NCI-H446 (cell line): ENCODE measurements at places on chromosomes 5 and 9.

DNA sequence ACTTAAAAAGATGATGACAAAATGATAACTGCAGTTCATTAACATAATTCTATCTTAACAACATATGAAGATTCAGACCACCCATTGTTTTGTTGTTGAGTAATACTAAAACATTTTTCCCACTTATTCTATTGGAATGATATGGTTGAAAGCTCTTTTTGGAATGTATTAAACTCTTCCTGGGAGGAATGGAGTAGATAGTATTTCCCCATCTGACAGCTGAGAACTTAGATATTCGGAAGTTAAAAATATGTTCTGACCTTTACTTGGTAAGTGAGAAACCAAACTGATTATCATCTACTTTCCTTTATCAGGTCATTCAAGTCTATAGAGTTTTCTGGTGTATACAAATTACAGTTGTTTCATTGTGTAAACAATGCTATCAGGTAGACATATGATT, 452.9 kb downstream of the CSNK1G3 start:
- DNase-seq, result no peak

- no peak for DNase-seq
These were observed 24.7 kb downstream of the XPA start for GRCh38 chr9:97672403-97672802.

DNA sequence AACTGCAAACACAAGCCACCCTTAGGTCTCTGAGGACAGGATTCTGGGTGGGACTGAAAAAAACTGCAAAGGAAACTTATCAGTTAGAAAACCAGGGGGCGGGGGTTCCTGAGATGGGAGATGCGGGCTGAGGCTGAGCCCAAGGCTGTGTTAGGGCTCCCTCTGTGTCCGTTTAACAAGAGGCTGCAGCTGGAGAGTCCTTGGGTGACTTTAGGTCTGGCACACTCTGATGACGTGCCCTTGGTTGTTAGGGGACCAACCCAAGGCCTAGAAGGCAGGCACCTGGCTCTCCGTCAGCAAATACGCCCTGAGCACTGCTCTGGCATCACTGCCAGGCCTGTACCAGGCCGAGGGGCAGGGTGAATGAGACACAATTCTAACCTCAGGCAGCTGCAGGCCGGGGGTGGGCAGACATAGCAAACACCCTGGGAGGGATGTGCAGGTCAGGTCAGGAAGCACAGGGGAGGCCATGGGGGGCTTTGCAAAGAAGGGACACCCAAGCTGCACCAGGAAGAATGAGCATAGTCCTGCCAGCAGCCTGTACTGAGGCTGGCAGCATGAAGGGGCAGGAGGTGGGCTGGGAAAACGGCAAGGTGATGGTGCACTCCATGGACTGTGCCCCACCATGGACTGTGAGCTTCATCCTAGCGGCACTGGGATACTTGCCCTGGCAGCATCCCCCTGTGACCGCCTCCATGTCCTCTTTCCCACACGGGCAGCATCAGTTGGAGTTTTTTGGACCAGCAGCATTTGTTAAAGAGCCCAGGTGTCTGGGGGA, 137.9 kb downstream of the GABBR2 start:
- DNase-seq, result no peak

DNA sequence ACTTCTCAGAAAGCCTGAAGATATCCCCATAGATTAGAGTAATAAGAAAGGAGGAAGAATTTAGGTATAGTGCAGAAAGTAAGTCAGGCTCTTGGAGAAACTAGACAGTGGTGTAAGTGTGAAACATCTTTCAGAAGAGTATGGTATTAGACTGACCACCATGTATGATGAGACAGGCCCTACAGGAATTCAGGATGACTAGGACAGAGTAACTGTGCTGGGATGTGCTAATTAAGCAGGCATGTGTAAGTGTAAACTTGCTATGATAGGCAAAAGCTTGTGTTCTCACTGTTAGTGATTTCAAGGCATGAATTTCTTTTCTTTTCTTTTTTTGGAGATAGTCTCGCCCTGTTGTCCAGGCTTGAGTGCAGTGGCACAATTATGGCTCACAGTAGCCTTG, 70.8 kb downstream of the RAB24 start:
- no peak for DNase-seq

GRCh38 chr5:39270225-39270848, 51.0 kb upstream of the FYB1 start:
- no peak for DNase-seq

GRCh38 chr9:85056203-85056572, 386.7 kb downstream of the NTRK2 start:
- DNase-seq, result no peak

- DNase-seq, result no peak
These were observed 97.0 kb upstream of the COL5A1 start for GRCh38 chr9:134544388-134545214.

GRCh38 chr5:56633950-56634349, 181.4 kb upstream of the MAP3K1 start:
- no peak for DNase-seq

DNA sequence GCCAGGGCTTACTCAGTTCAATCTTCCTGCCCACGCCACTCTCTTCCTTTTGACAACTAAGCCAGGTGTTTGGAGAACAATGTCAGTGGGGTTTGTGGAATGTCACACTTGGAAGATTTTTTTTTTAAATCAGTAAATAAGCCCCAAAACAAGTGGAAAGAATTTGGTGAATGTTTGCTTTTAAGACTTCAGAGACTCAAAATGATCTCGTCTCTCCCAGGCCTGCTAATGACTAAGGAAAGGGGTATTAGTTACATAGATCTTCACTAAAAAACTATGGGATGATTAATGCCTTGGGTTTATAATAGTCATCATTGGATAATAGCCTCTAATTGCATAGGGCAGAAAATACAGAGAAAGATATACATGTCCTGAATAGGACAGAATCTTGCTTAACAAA, 166.4 kb downstream of the DMRT2 start:
- DNase-seq, result no peak

GRCh38 chr5:65030056-65030455, 261.3 kb downstream of the CWC27 start:
- DNase-seq, result no peak

DNA sequence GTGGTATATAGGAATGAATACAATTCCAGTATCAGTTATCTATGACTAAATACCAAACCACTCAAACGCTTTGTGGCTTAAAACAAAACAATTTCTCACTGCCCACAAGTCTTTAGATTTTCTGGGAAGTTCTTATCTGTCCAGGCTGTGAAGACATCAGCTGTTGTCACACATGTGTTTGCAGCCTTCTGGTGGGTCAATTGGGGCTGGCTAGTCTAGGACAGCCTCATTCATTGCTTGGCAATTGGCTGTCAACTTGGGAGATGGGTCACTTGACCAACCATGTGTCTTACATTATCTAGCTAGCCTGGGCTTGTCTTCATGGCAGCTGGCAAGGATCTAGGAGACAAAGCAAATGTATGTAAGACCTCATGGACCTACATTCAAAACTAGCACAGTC, 53.8 kb upstream of the PAPPA start:
- no peak for DNase-seq

DNA sequence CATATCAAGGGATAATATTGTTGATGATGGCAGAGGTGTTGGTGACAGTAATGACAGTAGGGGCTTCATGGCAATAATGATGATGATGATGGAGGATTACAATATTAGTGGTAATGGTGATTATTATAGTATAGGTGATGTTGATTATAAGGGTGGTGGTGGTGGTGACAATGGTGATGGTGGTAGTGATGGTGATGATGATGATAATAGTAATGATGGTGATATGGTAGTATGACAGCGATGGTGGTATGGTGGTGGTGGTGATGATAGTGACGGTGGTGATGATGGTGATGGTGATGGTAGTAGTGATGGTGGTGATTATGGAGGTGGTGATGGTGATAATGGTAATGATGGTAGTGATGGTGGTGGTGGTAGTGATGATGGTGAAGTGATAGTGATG, 13.6 kb downstream of the KCNIP1 start:
- no peak for DNase-seq
